AG04449 (cell line): ENCODE measurements at places on chromosomes 12 and 14.

DNA sequence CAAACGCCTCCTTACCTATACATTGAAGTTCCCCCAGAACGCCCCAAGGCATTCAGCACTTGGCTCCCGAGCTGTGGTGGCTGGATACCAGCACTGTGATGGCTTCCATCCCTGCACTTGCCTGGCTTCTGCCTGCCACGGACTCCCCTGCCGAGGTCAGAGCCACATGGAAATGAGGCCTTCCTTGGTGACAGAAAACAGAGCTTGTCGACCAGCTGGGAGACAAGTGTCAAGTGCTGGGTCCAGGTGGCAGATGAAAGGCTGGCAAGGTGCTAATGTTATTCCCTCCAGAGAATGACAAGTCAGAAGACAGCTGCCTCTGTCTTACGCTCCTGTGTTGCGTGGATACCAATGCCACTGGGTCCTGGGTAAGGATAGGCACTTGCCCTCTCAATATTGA is 26.2 kb upstream of the GNG2 start:
- no peak for DNase-seq

DNA sequence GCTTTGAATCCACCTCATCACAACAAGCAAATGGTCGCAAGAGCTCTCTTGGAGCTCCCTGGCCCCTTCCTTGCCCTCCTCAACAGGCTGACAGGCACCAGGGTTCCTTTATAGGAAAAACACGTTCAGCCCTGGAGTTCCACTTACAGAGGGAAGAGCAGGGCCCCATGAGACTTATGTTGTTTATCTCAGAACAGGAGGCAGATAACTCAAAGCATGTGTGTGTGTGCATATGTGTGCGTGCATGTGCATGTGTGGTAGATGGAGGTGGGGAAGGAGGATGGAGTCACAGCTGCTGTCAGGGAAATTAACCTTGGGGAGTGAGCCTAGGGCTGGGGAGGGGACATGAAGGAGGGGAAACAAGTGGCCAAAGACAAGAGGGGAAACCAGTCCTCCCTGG is 138.1 kb downstream of the DPF3 start:
- no peak for DNase-seq

DNA sequence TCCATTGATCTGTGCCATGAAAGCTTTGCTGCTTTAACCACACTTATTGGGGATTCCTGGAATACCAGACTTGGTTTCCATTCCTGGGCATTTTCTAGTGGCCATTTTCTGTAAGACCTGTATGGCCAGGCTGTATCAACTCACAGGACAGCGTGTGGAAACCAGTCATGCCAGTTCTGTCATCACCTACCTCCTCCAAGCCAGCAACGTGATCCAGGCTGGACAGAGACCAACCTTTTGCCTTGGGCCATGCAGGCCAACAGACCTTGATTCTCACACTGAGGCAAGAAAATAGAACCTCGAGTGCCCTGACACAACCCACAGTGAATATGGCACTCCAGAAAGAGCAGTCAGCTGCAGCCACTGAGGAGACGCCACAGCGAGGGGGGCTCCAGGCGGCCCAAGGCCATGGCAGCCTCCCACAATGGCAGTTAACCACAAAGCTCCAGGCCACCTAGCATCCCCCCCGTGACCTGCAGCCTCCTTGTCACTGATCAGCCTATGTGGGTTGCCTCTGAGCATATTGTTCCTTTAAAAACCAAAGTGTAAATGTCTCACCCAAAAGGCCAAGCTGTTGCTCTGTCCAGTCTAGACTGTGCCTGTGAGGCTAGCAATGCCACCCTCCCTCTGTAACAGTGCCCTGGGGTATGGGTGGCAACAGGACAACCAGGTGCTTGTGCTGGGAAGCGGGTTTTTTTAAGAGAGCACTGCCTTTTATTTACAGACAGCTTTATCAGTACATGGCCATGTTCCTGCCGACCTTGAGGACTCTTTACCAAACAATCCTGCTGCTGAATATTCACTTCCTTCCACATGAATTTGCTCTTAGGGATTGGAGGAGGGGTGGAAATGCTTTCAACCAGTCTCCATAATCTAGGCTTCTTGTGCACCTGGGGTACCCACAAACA is 168.7 kb upstream of the HIF1A start:
- DNase-seq: no peak

GRCh38 chr12:25942709-25943108 is 15.8 kb upstream of the RASSF8 start:
- no peak for DNase-seq

GRCh38 chr12:6277982-6278438 is 32.5 kb upstream of the PLEKHG6 start:
- DNase-seq: no peak

GRCh38 chr14:73662487-73662943 is 17.7 kb downstream of the DNAL1 start:
- peak; percentile 65 for DNase-seq

DNA sequence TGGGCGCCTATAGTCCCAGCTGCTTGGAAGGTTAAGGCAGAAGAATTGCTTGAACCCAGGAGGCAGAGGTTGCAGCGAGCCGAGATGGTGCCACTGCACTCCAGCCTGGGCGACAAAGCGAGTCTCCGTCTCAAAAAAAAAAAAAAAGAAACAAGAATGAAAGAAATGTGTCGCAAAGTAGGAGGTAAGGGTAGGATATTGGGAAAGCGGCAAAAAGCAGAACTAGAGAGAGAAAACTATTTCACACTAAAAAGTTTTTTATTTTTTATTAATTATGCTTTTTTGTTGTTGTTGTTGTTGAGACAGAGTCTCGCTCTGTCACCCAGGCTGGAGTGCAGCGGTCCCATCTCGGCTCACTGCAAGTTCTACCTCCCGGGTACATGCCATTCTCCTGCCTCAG is 17.7 kb downstream of the SBNO1 start:
- no peak for DNase-seq

GRCh38 chr12:43112101-43112920 is 439.7 kb downstream of the ADAMTS20 start:
- no peak for DNase-seq

DNA sequence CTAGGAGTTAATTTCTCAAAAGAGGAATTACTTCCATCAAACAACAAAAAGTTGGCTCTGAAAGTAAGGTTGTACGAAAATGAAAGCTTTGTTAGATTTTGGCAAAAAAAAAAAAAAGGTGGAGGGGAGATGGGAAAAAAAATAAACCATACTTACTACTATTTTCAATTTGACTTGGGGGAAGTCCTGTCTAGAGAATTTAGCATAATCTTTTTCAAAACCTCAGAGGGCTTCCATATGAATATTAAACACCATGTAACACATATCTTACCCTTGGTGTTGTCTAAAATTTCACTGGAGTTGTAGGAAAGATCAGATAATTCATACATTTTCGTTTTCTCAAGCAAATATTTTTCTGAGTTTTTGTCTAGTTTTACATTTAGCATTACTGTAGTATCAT is 17.5 kb downstream of the GRIP1 start:
- no peak for DNase-seq

- no peak for DNase-seq
Observed at GRCh38 chr12:102439426-102440405, 40.6 kb downstream of the IGF1 start.

GRCh38 chr14:22510527-22511110 is 78.4 kb downstream of the DAD1 start:
- DNase-seq: peak; percentile 79

DNA sequence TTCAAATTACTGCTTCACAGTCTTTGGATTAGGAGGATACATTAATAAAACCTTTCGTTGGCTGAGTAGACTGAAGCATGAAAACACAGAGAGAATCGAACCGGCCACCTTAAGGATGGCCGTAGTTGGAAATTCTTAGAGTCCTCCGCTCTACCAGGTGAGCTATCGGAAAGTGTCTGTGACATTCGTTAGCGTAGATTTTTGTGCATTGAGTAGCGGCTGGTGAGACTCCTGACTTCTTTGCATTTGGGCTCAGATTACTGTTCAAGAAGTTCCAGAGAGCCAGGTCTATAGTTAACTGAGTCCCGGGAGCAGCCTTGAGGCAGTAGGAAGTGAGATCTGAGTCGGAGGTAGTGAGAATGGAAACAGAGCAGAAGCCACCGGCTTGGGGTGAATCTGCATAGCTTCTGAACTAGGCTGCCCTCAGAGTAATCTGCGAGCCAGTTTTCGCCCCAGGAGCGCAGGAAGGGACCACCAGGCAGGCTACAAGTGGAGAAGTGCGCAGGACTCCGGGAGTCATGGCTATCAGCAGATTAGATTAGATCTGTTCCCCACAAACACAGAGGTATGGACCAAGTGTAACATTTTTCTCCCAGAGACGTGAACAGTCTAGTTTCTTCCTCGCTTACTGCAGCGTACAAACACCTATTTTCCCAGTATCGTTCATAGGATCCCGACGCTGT is 11.0 kb downstream of the OR6S1 start:
- no peak for DNase-seq

DNA sequence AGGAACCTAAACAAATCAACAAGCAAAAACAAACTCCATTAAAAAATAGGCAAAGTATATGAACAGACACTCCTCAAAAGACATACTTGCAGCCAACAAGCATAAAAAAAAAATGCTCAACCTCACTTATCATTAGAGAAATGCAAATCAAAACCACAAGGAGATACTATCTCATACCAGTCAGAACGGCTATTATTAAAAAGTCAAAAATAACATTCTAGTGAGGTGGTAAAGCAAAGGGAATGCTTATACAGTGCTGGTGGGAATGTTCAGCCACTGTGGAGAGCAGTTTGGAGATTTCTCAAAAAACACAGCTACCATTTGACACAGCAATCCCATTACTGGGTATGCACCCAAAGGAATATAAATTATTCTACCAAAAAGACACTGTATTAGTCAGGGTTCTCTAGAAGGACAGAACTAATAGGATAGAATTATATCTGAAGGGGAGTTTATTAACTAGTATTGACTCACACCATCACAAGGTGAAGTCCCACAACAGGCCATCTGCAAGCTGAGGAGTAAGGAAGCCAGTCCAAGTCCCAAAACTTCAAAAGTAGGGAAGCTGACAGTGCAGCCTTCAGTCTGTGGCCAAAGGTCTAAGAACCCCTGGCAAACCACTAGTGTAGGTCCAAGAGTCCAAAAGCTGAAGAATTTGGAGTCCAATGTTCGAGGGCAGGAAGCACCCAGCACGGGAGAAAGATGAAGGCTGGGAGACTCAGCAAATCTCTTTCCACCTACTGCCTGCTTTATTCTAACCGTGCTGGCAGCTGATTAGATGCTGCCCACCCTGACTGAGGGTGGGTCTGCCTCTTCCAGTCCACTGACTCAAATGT is 101.6 kb upstream of the KRAS start:
- peak; percentile 77 for DNase-seq

DNA sequence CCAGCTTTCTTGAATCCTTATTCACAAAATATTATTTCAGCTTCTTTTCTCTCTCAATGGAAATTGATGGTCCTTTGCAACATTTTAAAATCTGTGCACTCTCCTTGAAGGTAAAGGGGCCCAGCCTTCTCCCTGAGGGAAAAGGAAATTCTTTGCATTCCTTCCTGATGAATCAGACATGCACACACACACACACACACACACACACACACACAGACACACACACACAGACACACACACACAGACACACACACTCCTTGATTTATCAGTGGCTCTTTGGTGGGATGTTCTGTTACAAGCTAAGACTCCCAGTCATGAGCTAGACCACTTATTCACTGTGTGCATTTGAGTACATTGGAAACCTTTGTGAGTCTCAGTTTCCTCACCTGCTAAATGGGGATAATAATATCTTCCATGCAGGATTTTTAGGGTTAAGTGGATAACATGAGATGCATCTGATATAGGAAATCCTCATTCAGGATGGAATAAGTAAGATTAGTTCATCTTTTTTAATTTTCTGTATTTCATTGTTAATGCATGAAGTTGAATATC is 45.1 kb upstream of the HMGA2 start:
- no peak for DNase-seq

DNA sequence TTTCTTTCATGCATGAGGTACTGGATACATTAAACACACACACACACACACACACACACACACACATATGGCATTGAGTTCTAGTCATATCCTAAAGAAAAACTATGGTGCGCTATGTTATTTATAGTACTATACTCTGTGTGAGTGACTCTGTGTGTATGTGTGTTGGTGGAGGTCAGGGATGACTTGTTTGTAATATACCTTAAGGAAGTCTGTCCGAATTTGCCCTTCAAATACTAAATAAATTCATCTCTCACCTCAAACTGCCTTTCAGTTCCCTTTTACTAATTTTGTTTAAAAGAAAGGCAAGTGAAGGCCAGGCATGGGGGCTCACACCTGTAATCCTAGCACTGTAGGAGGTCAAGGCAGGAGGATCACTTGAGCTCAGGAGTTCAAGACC is 2.1 kb upstream of the AKAP5 start:
- DNase-seq: no peak

- no peak for DNase-seq
Observed at GRCh38 chr12:29429999-29430715, 49.2 kb upstream of the ERGIC2 start.

DNA sequence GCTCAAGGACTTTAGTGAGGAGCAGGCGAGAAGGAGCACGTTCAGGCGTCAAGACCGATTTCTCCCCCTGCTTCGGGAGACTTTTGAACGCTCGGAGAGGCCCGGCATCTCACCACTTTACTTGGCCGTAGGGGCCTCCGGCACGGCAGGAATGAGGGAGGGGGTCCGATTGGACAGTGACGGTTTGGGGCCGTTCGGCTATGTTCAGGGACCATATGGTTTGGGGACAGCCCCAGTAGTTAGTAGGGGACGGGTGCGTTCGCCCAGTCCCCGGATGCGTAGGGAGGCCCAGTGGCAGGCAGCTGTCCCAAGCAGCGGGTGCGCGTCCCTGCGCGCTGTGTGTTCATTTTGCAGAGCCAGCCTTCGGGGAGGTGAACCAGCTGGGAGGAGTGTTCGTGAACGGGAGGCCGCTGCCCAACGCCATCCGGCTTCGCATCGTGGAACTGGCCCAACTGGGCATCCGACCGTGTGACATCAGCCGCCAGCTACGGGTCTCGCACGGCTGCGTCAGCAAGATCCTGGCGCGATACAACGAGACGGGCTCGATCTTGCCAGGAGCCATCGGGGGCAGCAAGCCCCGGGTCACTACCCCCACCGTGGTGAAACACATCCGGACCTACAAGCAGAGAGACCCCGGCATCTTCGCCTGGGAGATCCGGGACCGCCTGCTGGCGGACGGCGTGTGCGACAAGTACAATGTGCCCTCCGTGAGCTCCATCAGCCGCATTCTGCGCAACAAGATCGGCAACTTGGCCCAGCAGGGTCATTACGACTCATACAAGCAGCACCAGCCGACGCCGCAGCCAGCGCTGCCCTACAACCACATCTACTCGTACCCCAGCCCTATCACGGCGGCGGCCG is 1.1 kb downstream of the PAX9 start:
- no peak for DNase-seq

DNA sequence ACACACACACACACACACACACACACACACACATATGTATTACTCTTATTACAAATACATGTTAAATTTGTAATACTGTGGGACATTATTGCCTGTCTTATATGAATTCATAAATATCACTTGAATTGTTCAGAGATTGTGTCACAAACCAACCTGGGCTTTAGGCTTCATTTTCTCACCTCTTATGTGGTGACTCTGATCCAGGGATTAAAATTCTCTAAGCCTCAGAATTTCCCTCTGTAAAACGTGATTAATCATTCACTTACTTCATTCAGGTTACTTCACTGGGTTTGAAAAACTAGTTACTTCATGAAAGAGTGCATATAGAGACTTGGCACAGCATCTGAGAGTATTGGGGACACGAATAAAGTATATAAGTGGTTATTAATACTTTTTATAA is 240.3 kb upstream of the PDZRN4 start:
- no peak for DNase-seq

- no peak for DNase-seq
Observed at GRCh38 chr12:31260840-31261239, 65.1 kb downstream of the SINHCAF start.

- no peak for DNase-seq
Observed at GRCh38 chr12:113248842-113249435, 27.7 kb downstream of the TPCN1 start.
